ENCODE measurements at places on chromosomes 7 and 10.

DNA sequence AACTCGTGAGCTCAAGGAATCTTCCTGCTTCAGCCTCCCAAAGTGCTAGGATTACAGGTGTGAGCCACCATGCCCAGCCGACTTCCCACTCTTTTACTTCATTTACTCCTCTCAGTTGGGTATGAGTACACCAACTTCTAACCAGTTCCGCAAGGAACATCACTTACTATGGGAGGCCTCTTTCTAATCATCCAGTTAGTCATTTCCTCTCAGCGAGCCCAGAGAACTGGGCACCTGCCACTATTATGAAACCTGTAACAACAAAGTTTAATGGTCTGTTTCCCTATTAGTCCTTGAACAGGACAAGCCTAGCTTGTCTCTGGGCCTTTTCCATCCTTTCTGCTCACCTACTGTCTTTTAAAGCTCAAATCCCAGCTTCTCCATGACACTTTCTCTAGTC, 88.8 kb downstream of the DNMBP start:
- DNase-seq, result no peak

DNA sequence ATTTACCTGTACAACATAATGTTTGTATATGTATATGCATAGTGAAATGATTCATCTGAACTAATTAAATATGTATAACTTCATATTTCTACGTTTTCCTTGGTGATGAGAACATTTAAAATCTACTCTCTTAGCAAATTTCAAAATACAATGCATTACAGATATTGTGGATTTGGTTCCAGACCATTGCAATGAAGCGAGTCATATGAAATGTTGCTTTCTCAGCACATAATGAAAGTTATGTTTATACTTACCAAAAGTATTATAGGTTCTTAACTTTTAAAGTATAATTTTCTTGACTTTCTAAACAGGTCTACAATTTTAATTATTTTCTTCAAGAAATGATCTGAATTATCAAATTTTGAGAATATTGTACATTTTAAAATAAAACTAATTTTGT, 189.2 kb downstream of the CSTF2T start:
- no peak for DNase-seq

DNA sequence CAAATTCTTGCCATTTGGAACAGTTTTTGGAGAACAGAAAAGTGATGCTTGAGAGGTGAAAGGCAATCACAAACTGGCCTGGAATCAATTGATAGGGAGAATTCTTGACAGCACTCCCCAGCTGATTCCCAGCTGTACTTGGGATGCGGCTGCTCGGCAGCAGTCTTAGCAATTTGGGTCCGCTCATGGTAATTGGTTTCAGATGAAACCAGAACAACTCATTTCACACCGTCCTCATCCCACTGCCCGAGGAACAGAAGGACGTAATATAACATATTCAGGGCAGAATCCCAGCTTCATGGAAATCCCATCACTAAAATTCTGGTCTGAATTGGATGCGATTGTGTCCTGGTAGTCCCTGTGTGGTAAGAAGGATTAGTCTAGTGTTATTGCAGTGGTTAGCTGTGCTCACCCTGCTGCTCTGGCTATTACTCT, 223.3 kb upstream of the FERD3L start:
- no peak for DNase-seq

DNA sequence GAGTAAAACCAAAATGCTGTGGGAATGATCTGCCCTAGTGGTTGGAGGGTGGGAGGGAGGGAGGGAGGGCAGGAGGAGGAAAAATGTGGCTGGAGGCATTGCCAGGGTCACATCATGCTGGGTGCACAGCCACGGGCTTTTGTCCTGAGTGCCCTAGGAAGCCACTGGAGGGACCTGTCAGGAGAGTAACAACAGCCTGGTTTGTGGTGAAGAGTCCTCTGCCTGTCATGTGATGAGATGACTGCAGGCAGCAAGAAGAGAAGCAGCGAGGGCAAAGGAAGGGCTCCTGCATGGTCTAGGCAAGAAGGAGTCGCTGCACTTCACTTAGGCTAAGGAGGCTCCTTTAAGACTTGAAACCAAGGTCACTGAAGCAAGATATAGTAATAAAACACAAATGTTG, 65.6 kb downstream of the PKD1L1 start:
- DNase-seq, result no peak

- no peak for DNase-seq
These were observed 6.0 kb downstream of the ALOX5 start for GRCh38 chr10:45379891-45380540.

Data from stimulated activated CD4-positive, alpha-beta T cell treated with anti-CD3 and anti-CD28 coated beads, Interleukin-15, amount 100 ng/mL, for 48 hours (primary cell).